ENCODE measurements at places on chromosomes 3 and 15.

- DNase-seq, result no peak
Observed at GRCh38 chr3:127682561-127682960, 9.8 kb downstream of the ABTB1 start.

- DNase-seq, result no peak
Observed at GRCh38 chr3:59876533-59877062, 826.8 kb upstream of the CFAP20DC start.

DNA sequence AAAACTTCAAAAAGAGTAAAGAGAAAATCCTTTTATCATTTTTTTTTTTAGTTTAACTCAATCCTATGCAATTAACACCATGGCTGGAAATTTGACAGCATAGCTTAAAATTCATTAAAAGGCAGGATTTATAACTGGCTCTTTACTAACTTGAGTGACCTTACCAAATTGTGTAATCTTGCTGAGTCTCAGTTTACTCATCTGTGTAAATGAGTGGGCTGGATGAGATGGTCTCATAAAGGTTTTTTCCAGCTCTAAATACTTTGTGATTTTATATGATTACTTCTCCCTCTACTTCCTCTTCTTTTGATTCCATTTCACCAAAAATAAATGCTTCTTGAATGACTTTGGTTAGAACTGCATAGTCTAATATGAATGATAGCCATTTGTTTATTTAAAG lies 234.9 kb upstream of the SATB1 start:
- DNase-seq, result no peak

- no peak for DNase-seq
Observed at GRCh38 chr15:61571026-61571425, 341.9 kb upstream of the RORA start.

- DNase-seq, result no peak
Observed at GRCh38 chr15:38325648-38325990, 73.0 kb downstream of the SPRED1 start.

All from SIG-M5 (cell line).